ENCODE measurements at places on chromosomes 5 and 9.

DNA sequence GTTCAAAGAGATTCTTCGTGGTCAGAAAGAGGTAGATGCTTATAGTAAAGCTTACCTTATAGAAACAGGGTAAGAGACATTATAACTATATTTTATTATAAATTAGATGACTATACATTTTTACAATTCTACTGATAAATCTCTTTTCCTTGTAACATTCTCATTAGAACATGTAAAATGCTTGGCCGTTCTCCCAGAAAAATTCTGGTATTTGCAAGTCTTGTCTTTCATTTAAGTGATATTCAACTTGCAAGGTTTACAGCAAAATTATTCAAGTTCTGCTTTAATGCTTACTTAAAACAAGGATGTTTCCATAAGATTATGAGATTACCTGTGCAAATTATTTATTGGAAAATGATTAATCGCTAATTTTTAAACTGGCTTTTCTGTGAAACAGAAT is 41.3 kb upstream of the CDH18 start:
- no peak for DNase-seq

GRCh38 chr5:167555565-167556166 is 735.8 kb upstream of the WWC1 start:
- DNase-seq: no peak

DNA sequence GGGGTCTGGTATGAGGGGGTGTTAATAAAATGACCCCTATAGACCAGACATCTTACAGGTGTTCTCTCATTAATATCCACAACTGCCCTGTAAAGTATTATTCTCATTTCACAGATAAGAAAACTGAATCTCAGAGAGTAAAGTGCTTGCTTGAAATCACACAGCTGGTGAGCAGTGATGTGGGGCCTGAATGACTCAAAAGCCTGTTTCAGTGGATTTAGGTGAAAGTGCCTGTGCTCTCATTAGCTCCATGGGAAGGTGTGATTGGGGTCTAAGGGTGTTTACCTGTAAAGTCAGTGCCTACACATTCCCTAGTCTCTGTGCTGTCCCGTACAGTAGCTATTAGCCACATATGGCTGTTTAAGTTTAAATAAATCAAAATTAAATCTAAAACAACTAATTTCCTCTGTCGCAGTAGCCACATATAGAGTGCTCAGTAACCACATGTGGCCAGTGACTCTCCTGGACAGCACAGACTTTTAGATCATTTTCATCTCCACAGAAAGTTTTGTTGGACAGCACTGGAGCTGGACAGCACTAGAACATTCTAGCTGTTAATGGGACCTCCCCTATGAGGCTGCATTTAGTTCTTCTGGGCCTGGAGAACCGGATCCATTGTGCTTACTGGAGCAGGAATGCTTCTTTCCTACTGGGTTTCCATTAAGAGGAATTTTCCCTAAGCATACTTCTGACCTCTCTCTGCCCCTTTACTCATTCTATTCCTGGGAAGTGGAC is 52.5 kb upstream of the SEMA6A start:
- DNase-seq: no peak

DNA sequence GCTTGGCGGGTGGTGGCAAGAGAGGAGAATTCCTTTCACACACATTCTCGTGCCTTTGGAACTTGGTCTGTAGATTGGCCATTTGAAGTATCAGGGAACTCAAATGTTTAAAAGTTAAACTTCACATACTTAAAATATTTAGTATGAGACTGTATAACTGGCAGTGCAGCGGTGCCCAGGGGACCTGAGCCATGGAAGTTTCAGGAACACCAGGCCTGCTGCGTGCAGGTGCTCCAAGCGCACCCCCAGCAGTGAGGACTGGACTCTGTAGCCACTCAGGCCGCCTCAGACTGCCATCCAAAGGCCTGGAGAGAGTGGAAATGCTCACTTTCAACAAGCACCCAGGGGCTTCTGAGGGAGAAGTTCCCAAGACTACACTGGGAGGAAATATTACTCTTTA is 273.5 kb upstream of the IRX2 start:
- DNase-seq: no peak

DNA sequence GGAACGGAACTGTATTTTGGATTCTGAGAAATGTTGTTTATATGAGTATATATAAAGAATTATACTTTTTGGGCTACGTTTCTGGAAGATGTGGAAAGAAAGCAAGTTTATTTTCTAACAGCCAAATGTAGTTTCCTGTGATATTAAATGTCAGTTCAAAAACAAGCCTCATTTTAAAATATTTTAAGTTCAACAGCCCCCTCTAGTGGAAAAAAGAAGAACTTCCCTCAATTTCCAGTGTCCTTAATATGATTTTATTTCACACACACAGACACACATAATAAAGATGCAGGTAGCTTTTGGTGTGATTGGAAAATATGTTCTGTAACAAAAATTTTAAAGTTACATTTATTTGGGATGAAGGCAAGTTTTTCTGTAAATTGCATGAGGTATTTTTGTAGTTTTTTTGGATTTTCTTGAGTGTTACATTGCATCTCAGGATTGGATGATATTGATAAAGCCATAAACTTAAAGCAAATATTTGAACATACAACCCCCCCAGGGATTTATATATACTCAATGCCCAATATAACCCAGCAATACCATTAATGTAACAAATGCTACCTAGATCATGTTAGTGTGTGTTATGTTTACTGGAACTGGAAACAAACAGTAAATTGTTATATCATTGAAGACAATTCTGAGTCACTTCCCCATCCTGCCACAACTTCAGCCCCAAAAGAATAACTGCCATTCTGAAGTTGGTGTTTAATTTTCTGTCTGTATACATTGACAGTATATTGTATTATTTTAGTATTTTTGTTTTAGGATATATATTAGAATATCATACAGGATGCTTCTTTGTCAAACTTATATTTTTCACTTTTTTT is 54.0 kb downstream of the CCDC171 start:
- no peak for DNase-seq

DNA sequence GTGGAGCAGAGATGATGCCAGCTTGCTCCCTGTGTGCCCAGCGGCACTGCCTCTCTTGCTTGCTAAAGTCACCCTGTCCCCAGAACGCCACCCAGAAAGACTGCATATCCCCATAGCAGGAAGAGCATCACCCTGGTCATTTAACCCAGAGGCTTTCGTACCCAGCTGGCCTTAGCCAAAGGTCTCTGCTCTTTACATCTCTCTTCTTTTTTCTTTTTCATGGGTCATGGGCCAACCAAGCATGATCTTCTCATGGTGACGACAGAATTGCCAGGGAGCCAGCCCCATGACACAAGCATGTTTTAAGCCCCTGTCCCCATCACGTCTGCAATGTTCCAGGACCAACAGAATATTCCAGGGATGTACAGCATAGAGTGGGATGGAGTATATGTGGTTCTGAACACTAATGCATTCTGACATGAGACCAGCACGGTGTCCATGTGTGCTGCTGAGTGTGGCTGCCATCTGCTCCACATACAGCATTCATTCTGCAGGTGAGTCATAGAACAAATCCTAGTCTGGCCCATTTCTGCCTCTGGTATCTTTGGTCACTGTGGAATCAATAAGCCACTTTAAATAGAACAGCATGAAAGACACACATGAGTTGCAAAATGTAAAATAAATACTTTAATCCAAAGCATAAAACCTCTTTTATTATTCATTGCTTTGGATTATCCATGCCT is 203.0 kb downstream of the MED10 start:
- DNase-seq: no peak

DNA sequence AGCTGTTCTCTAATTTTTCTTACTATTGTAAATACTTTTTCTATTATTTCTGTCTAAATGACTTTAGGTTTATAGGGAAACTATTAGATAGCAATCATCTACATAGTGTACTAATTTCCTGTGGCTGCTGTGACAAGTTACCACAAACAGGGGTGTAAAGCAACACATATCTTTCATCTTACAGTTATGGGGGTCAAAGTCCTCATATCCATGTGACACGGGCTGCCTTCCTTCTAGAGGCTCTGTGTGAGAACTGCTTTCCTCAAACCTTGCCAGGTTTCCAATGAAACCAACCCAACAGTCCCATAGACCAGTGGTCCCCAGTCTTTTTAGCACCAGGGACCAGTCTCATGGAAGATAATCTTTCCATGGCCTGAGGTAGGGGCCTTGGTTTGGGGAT is 189.1 kb downstream of the ROR2 start:
- DNase-seq: no peak

DNA sequence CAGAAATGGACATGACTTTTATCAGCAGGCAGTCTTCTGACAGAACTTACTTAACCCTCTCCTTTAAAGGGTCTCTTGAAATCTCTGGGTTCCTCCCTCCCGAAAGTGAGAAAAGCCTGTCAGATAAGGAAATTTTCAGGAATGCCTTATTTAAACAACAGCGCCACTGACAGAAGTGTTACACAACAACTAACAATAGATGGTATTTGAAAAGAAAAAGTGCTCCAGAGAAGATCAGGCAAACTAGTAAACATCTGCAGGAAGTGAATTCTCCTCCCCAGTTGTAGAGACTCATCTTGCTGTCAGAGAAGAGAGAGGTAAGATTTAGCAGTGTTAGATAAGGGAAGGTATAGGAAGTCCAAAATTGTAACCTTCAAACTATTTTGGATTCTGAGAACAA is 107.2 kb upstream of the NFIL3 start:
- DNase-seq: no peak

- DNase-seq: no peak
Measured at GRCh38 chr5:143341807-143342570, 61.5 kb downstream of the NR3C1 start.

Data from stimulated activated CD8-positive, alpha-beta memory T cell treated with anti-CD3 and anti-CD28 coated beads, Interleukin-15, amount 100 ng/mL, for 4 hours (primary cell).